SK-N-DZ (cell line): ENCODE measurements at places on chromosomes 11 and 22.
A peak's percentile ranks its signal among the peaks of the same experiment; 100 is the strongest.

GRCh38 chr11:85854212-85854556 lies 999 bp upstream of the CCDC83 start:
- DNase-seq: no peak

- DNase-seq: no peak
These were observed 116.2 kb downstream of the KIF18A start for GRCh38 chr11:27991736-27992135.

DNA sequence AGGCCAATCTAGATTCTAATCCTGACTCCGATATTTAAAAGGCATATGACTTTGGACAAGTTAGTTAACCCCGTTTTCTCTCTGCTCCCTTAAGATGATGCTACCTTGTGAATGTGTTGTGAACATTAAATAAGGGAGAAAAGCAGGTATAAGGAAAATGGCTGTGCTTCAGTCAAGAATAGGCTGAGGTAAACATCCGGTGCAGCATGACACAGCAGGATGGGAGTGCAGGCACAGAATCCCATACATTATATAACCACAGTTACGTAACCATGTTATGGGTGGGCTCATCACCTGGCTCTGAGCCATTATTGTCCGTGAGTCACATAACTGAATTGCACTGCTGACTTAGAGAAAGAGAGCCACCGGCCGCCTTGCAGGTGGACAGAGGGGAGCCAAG lies 382.2 kb upstream of the ANO5 start:
- peak; percentile 16 for DNase-seq

GRCh38 chr11:44775366-44775984 lies 48.7 kb downstream of the TSPAN18 start:
- peak; percentile 78 for DNase-seq

DNA sequence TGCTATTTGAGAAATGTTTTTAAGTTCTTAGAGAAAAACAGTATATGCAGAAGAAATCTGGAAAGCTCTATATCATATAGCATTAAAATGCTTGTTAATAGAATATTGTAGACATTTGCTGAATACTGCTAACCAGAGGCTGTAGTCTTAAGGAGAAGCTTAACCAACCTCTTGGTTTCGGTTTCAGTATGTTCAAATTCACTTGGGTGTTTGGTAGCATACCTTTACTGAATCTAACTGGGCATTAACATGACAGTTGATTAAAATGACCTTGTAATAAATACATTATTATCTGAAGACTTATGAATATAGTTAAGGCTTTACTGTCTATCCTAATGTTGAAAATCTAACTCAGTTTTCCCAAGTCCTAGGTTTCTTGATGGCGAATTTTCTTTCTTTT lies 5.4 kb downstream of the PCF11 start:
- DNase-seq: no peak

DNA sequence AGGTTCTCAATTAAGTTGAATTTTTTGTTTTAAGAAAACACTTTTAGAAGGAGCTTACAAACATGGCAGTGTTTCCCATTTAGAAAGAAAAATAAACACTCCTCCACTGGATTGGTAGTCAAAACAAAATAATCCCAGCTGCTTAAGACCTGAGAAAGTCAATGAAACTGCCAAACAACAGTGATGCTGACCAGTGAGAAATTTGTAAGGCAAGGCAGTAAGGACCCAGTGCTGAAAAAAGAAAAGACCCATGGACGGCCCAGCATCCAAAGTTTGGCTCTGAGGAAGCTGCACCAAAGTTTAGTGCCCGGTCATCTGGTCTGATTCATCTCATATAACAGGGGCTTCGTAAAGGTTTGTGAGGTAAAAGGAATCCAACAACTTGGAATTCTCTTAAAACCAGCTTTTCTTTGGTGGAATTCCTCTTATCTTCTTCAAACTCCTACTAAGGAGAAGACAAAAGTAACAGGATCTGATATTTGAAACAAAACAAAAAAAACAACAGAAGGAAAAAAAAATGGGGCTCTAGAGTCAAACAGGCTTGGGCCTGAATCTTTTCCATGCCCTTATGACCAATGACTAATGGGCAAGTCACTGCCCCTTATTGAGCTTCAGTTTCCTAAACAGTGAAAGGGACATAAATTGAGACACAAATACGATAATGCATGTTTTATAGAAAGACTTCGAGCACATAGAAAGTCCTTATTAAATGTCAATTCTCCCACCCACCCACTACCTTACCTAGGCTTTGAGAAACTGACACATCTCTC lies 383.0 kb upstream of the NARS2 start:
- no peak for DNase-seq

GRCh38 chr22:32037236-32037635 lies 5.8 kb upstream of the SLC5A1 start:
- no peak for DNase-seq

GRCh38 chr11:134906356-134906955 lies 494.4 kb upstream of the B3GAT1 start:
- no peak for DNase-seq

GRCh38 chr11:72670041-72670440 lies 4.2 kb downstream of the PDE2A start:
- no peak for DNase-seq

DNA sequence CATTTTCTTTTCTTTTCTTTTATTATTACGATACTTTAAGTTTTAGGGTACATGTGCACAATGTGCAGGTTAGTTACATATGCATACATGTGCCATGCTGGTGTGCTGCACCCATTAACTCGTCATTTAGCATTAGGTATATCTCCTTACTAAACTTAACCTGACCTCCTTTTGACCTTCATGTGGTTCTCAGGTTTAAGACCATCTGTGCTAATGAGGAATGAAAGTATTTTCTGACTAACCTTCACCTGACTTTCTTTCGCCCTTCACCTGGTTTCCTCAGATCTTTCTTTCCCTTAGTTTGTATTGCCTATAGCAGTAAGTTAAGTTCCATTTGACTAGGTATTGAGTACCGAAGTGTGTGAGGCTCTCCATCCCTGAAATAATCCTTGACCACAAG lies 6.5 kb downstream of the EXPH5 start:
- DNase-seq: no peak

DNA sequence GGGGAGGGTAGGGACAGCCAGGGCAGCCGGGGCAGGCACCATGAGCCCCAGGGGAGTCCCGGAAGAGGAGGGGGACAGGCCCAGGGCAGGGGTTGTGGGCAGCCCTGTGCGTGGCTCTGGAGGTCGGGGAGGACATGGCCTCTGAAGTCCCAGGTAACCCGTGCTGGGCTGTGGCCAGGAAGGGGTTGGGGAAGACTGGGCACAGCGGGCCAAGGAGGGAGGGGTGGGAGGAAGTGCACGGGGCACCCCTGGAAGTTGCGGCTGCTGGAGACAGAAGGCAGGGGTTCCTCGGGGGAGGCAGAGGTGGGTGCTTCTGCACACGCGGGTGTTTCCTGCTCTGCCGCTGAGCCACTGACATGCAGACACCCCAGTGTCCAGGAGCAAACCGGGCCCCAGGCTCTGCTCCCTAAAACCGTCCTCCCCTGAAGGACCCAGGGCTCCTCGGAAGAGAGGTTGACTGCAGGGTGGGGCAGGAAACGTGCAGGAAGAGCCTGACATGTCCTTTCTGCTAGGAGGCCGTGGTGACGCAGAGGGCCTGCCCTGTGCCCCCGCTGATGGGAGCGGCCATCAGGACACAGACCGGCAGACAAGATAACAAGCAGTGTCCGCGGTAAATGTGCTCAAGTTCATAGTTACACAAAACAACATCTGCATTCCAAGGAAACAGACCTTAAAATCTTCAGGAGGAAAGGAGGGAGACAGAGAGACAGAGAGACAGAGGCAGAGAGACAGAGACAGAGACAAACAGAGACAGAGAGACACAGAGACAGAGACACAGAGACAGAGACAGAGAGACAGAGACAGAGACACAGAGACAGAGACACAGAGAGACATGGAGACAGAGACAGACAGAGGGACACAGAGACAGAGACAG lies 5.7 kb downstream of the TNNI2 start:
- DNase-seq: no peak

DNA sequence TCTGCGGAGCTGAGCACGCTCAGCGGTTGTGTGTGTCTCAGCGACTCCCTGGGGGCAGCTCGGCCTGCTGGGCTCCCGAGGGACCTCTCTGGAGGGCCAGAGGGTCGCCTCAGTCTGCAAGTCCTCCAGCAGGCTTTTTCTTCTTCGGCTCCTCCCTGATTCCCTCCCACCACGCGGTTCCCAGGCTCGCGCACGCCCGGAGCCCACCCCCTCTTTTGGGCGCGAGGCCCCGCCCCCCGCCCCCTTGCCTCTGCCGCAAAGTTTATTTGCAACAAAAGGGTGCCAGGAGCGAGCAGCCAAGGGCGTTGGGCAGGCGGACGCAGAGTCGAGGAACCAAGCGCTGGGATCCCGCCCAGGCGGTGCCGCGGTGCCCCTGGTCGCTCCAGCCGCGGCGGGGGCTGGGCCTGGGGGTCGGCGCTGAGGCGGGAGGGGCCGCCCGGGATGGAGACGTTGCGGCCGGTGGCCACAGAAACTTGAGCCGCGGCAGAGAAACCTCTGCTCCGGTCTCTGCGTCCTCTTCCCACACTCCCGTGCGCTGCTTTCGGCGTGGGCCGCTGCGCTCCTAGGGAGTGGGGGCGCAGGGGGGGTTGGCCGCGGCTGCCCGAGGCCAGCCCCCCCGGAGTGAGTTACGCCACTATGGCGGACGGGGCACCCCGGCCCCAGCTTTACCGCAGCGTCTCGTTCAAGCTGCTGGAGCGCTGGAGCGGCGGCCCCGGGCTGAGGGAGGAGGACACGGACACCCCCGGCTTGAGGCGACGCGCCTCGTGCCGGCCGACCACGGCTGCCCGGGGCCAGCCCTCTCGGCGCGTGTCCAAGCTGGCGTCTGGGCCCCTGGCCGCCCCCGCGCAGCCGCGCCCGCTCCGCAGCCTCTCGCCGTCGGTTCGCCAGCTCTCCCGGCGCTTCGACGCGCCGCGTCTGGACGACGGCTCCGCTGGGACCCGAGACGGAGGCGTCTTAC lies at the start of gene ARHGEF17:
Gene ARHGEF17, plus strand, starts transcription at position 274 of the 958 bp plus-strand sequence. Its CDS starts 363 bp downstream, at position 637.
- peak; percentile 91 for DNase-seq

GRCh38 chr11:67583247-67584204 lies at the start of gene GSTP1:
Gene GSTP1, plus strand, starts transcription at chr11:67583812. Its CDS starts 32 bp downstream, at chr11:67583844.
- peak; percentile 89 for DNase-seq

DNA sequence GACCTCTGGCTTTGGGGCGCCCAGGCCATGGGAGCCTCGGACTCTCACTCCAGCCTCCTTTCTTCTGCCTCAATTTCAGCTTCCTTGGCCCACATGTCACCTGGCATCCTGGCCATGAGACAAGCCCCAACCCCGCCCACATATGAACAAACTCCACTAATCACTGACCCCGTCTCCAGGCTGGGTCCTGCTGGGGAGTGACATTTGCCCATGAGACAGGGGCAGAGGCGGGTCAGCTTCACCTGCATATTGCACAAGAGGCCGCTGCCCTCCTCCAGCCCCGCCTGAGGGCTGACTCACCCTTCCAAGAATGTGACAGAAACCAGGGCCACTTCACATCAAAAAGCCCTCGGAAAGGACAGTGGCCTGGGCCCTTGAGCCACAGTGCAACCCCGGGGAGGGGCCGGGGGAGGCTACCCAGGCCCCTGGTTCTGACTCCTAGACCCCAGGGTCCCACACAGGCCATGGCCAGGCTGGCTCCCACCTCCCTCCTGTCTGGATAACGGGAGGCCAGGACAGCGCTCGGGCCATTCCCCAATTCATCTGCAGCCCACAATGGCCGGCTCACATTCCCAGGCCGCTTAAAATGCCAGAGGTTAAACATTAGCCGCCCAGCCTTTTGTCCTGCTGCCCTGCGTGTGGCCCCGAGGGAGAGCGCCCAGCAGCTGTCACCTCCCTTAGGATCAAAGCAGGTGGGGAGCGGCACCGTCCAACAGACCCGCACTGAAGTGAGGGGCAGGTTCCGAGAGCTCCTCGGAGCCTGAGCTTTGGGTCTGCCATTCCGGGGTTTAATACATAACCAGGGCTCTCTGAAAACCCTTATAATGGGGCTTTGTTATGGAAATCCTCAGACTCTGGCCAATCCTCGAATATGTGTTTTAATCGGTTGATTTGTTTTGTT lies 42.3 kb downstream of the TRMU start:
- no peak for DNase-seq

GRCh38 chr22:50600967-50601668 lies 525 bp downstream of the MAPK8IP2 start:
- peak; percentile 65 for DNase-seq

DNA sequence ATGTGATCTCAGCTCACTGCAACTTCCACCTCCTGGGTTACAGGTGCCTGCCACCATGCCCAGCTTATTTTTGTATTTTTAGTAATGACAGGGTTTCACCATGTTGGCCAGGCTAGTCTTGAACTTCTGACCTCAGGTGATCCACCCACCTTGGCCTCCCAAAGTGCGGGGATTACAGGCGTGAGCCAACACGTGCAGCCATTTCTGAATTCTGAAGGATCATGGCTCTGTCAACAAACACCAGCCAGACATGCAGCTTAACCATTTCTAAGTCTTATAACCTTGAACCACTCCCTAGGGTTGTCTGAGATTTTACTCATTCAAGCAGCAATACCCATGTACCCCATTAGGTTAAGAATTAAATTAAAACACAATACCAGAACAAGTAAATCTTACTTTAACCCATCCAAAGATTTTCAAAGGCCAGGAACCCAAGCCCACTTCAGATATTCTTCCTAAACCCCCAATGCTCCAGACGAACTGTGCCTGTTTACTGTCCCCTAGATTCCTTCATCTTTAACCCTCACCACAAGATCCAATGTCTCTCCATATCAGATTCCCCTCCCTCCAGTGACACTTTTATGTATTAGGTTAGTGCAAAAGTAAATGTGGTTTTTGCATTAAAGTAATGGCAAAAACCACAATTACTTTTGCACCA lies 4.0 kb downstream of the RPS13 start:
- no peak for DNase-seq

GRCh38 chr11:12075822-12076821 lies 34.3 kb upstream of the MICAL2 start:
- DNase-seq: no peak

DNA sequence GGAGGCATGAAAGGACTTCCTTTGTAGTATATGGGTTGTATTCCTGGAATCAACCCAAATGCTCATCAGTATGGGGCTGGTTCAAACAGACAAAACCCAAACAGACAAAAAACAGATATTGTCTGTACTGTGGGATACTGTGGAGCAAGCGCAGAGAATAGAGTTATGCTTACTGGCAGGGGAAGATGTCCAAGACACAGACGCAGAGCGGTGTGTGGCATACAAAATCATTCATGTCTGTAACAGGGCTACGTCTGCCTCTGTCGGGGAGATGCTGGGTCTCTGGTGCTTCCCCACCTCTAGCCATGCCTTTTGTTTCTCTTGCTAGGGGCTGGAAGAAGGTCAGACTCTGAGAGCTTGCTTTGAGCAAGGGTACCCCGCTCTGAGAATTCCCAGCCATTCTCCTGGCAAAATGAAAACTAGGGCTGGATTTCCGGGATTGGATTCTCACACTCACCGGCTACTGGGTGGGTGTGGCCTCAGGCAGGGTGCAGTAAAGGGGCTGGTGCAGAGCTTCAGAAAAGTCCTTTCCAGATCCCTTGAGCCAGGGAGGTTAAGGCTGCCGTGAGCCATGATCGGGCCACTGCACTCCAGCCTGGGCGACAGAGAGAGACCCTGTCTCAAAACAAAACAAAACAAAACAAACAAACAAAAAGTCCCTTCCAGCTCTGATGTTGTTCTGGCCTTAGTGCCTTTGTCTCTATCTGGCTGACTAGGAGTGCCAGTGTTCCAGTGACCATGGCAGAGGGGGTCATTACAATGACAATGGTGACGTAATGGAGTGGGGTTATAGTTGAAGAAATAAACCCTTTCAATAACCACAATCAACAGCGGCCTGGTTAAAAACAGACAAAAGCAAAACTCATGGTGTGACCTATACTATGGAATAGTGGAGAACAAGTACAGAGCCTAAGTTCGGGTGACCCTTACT lies 2.9 kb upstream of the ABCC8 start:
- DNase-seq: peak; percentile 88
